Subcutaneous preadipocyte (primary cell): ENCODE measurements at places on chromosomes 3 and 15. TPM values are rescaled to one million over a fixed set of nuclear protein-coding genes. Genes with fewer than 3 reads are reported as not detected.

The SSUH2 gene
- total RNA-seq: 0.37 TPM in 1 of 2 replicates, not detected in the other

The KBTBD13 gene
- total RNA-seq: not detected in 2 replicates

The CX3CR1 gene
- under 0.01 TPM in 1 of 2 replicates, not detected in the other for total RNA-seq

The GOLGA8S gene
- not detected in 2 replicates for total RNA-seq

The PEX5L gene
- 0.39 TPM in 1 of 2 replicates, not detected in the other for total RNA-seq

The C3orf20 gene
- not detected in 2 replicates for total RNA-seq
